LoVo (cell line): ENCODE measurements at places on chromosomes 3 and 15.

DNA sequence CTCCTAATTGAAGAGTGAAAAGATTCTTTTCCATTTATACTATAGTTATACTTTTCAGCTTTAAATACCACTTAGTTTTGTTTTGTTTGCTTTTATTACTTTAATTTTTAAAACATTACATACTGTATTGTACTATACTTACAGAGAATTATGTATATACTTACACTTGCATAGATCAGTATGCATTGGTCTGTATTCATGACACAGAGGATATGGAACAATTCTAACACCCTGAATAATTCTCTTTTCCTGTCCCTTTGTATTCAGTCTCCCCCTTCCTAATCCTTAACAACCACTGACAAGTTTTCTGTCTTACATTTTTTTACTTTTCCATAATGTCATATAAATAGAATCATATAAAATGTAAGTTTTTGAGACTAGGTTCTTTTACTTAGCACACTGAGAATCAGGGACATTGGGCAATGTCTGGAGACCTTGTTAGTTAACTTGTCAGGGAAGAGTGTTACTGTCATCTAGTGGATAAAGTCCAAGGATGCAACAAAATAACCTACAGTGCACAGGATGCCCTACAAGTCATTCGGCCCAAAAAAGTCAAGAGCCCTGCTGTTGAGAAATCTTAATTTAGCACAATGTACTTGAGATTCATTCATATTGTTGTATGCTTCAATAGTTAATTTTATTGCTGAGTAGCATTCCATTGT, 95.7 kb upstream of the MCTP2 start:
- no peak for DNase-seq

- no peak for DNase-seq
Observed at GRCh38 chr3:140950144-140950543, 8.5 kb downstream of the SLC25A36 start.

GRCh38 chr3:84958495-84959469, at the start of gene CADM2:
TSS of gene CADM2 (plus strand) at chr3:84958989.
- DNase-seq = no peak

GRCh38 chr15:66673410-66674322, 28.4 kb upstream of the SMAD6 start:
- DNase-seq = no peak
